ENCODE measurements at places on chromosomes 4 and X. TPM values are rescaled to one million over a fixed set of nuclear protein-coding genes. Genes with fewer than 3 reads are reported as not detected.
A peak's percentile ranks its signal among the peaks of the same experiment; 100 is the strongest.

DNA sequence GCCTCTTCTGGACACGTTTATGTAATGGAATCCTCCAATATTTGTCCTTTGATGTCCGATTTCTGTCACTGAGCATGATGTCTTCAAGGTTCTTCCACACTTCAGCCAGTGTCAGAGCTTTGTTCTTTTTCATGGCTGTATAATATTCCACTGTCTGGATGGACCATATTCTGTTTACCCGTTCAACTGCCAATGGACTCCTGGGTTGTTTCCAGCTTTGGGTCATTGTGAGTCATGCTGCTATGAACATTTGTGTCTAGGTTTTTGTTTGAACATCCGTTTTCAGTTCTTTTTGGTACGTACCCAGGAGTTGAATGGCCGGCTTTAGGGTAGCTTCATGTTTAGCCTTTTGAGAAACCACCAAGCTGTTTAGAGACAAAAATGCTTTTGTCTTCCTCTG is 93.2 kb downstream of the SHOX start:
- no peak for DNase-seq

GRCh38 chrX:134764202-134764785 is 106.0 kb upstream of the PLAC1 start:
- peak; percentile 35 for DNase-seq

DNA sequence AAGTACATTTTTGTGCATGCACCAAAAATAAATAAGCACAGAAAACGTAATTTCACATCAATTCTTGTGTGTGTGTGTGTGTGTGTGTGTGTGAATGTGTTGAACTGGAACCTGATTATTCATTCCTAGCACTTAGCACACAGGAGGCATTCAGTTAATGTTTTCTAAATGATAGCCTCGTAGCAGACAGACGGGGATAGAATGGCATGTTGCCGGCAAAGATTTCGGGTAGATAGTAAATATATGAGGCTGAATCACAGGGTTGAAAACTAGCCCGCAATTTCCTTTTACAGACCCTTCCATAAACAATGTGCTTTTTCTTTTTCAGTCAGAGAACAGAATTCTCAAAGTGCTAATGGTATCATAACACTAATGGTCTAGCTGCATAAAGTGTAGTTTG is 13.5 kb downstream of the MAOB start:
- no peak for DNase-seq

GRCh38 chr4:55181010-55182005 is 55.9 kb upstream of the KDR start:
- no peak for DNase-seq

ZAR1 gene
- total RNA-seq, result not detected

- no peak for DNase-seq
Observed at GRCh38 chr4:148375584-148375983, 66.6 kb downstream of the NR3C2 start.

- DNase-seq, result no peak
Observed at GRCh38 chr4:48138936-48139335, 4.9 kb upstream of the TXK start.

P2RY8 gene
- under 0.01 TPM for total RNA-seq

DNA sequence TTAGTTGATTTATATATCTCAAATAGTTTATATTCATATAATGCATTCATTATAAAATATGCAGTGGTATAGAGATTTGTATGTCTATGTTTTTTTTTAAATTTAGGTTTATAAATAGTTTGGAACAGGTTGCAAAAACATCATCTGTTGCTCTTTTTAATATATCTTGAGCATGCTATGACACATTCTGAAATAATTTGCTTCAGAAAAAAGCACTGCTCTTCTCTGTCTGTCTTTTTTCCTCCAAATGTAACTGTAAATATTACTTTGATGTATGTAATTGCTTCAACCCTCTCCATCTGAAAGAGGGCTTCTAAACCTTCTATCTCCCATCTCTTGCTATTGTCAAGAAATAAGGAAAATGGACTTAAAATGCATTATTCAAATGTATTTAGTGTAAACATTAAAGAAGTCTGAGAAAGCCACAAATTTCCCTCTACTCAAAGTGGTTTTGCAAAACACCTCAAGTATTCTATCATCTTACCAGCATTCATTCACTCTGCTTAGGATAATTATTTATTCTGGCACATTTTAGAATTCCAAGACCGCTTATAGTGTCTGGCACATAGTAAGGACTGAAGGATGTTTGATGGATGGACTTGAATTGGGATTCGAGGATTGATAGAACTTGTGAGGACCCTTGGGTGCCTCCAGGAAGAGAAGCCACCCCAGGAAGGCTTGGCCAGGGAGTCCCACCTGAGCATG is 87.8 kb downstream of the CLNK start:
- no peak for DNase-seq
